Left kidney (tissue), 8 donors: ENCODE measurements at places on chromosomes 3 and 15. TPM values are rescaled to one million over a fixed set of nuclear protein-coding genes. Genes with fewer than 3 reads are reported as not detected.

- DNase-seq = no peak
These were observed 356.4 kb downstream of the MFSD1 start for GRCh38 chr3:159158213-159158612.

- no peak for DNase-seq
These were observed 4.8 kb downstream of the SACM1L start for GRCh38 chr3:45693941-45694521.

DNA sequence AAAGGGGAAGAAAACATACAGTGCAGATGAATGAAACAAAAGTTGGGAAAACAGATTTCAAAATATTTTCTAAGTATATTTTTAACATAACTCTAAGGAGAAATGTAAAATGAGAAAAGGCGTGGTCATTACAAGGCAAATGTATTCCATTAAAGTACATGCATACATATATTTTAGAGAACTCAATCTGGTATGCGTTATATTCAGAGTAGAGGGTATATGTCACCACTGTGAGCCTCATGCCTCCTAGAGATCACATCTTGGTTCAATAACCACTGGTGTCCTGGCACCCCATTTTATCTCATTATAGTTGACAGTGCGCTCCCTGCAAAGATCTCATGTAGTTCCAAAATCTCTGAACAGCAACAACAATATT, 77.5 kb downstream of the SMARCC1 start:
- no peak for DNase-seq

DNA sequence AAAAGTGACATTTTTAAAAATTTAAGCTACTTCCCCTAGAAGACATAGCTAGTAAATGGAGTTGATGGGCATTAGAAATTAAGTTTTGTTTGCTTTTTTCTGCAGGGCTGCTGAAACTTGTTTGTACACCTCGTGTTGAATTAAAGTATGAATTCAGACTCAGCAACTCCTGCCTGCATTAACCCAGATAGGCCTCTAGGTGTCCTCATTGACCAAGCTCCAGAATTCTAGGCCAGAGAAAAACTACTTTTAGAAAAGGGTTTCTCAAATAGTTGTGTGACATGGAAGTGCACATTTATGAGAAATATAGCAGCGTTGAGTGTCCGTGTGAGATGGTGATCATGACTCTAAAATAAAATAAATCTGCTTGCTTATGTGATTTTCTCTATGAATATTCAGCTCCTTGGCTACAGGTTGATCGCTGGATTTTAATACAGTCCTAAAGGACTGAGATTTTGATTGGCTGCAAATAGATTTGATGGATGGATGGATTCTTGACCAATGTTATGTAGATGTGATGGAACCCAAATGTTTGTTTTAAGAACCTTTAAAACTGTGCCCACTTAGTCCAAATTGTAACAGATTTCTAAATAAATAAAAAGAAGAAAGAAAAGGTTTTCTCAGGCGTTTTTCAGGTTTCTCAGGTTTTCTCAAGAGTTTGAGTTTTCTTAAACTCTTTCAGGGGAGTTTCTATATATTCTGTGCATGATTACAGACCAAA, 39.4 kb upstream of the LMOD3 start:
- peak; percentile 58 for DNase-seq

- no peak for DNase-seq
These were observed 9.5 kb downstream of the COPS2 start for GRCh38 chr15:49145651-49146609.

GRCh38 chr15:91308199-91308598, 208.1 kb downstream of the SV2B start:
- DNase-seq = no peak

DNA sequence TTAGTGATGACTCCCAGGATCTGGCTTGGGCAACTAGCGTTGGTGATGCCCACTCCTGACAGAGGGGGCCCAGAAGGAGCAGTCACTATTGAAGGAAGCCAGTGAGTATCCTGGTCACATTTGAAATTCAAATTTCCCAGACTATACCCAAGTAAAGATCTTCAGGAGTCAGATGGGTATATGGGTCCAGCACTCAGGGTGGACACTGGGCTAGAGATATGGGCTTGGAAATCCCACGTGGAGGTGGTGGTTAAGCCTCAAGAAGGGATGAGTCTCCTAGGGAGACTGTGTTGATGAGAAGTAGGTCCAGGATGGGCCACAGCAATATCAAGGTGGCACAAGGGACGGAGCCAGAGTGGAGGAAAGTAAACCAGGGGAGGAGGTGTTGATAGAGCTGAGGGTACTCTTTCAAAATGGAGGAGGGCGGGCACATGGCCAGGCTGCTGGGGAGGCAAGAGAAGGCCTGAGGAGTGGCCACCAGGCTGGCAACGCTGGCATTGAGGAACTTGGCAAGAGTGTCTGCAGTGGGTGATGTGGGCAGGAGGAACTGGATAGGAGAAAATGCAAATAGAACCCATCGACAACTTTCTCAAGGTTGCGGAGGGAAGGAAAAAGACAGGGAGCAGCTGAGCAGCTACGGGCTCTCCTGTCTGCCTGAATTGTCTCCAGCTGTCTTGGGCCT, 3.7 kb upstream of the SLCO2A1 start:
- DNase-seq = no peak

DNA sequence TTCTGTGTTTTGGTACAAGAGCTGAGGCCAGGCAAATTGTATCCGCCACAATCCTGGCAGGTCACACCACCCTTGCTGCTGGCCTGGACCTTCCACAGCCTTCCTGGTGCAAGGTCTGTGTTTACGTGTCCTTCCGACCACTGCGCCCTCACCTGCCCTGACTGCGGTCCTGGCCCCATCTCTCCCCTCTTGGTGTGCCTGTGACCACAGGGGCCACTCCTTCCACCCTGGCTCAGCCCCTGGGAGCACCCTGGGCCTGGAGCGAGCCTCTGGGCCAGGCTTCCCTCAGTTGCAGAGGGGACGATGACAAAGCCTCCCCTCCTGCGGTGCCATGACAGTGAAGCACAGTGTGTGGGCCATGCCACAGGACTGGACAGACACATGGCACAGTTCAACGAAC, 104.5 kb downstream of the PLXNA1 start:
- DNase-seq = no peak

- no peak for DNase-seq
These were observed 1.1 kb downstream of the LSAMP start for GRCh38 chr3:116444115-116444747.

DNA sequence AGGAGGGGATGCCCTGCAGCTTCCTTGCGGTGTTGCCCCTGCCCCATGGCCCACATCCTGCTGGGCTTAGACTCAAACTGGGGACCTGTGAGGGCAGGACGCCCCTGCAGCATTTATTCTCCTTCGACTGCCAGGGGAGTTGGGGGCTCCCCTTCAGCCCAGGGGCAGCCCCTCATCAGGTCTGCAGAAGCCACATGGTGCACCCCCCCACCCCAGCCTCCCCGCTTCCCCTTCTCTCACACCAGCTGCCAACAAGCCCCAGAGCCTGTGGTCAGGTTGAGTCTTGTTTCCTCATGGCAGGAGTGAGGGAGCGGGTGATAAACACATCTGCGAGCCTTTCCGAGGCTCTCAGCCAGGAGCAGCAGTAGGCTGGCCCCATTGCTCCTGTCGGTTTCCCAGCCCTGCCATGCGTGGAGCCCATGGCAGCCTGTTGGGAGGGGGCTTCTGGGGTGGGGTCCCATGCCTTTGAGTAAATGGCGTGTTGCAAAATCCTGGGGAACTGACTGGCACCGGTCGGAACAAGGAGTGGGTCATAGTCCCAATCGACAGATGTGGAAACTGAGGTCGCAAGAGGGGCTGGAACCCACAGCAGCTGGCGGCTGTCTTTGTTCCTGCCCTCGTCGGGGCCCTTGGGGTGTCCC, 27.8 kb downstream of the WNT7A start:
- DNase-seq = no peak

- no peak for DNase-seq
These were observed 39.8 kb downstream of the TUBGCP4 start for GRCh38 chr15:43410572-43411214.

GRCh38 chr15:29533647-29534046, 264.0 kb upstream of the NSMCE3 start:
- DNase-seq = no peak

DNA sequence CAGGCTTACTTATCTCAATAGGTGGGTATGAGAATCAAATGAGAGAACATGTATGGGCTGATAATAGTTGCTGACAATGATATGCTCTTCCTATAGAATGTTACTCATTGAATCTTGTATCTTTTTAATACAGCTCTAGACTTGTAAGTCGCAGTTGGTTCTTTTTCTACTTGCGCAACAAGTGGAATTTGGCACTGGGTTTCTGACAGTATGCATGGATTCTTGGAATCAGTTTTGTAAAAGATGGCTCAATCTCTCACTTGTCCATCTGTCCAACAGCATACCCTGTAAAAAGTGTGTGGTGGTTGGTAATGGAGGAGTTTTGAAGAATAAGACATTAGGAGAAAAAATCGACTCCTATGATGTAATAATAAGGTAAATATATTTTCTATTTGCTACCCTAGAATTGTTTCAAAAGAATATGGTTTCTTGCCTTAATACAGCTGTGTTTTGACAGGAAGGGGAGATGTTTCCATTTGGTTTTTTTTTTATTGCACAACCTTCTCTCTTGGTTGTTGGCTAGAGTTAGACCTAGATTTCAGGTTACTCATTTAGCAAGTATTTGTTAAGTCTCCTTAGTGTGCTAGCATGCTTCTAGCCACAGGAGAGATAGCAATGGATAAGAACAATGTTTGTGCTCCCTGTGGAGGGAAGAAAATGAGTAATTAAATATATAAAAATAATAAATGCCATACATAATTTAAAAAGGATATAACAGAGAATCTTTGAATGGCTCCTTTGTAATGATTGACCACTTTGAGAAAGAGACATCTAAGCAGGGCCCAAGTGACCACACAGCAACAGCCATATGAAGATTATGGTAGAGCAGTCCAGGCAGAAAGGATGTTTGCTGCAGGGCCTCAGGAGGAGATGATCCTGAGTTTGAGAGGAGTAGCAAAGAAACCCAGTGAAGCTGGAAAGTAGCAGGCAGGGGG, 21.8 kb downstream of the ST3GAL6 start:
- DNase-seq = no peak

DNA sequence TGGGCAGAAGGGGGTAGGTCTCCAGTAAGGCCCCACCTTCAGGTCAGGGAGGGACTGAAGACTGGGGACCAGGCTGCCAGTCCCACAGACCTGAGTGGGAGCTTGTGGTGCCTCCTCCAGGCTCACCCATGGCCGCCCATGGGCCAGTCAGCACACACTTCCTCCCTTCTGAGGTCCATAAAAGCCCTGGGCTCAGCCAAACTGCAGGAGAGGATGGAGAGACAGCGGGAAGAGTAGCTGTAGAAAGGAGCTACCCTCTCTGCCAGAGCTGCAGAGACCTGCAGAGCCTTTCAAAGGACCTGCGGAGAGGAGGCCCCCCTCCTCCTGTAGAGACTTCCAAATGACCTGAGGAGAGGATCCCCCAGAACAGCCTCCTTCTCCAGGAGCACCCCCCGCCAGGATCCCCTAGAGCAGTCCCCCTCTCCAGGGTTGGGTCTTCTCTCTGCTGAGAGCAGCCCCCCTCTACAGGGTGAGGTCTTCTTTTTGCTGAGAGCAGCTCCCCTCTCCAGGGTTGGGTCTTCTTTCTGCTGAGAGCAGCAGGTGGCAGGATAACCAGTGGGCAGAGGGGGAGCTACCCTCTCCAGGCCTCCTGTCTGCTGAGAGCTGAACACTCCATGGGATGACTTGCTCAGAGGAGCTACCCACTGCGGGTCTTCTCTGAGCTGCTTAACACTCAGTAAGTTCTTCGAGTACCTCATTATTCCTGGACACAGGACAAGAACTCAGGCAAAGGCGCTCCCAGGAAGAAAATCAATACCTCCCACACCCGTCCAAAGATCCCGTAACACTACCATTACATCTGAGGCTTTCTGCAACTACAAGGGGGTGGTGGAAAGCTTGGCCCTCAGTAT, 5.0 kb upstream of the SKIC8 start:
- no peak for DNase-seq

DNA sequence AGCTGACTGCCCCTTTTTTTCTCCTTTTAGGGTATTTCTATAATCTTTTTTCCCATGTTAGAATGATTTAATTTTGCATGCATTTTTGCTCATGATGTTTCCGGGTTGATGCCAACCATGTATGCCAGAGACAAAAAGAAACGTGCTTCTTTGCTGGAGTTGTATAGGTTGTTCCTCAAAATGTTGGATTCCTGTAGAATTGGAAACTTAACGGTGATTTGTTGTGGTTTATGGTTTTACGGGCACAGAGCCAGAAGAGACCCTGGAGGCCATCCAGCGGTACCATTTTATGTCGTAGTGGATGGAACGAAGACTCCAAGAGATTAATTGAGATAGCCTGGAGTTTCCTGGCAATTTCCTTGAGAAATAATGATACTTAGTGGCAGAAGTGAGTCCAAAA, 481.5 kb upstream of the RGMA start:
- DNase-seq = no peak

DNA sequence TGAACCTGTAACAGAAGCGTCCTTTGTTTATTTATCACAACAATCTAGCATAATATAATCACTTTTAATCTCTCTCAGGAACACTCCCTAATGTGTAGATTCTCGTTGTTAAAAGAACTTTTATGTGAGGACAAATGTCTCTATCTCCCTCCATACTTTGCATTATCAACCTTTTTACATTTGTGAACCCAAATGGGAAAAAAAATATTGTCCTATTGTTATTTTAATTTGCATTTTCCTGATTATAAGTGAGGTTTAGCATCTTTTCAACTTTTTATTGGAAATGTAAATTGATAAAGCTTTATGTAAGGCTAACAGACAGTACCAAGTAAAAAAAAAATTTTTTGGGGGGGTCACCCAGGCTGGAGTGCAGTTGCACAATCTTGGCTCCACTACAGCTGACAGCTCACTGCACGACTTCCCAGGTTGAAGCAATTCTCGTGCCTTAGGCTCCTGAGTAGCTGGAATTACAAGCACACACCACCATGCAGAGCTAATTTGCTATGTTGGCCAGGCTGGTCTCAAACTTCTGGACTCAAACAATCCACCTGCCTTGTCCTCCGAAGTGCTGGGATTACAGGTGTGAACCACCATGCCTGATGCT, 33.0 kb upstream of the DENND4A start:
- no peak for DNase-seq

Gene ANKRD63
- 0.17 TPM for polyA plus RNA-seq

Gene SI
- not detected for polyA plus RNA-seq

Gene SPSB4
- polyA plus RNA-seq = 14.8 TPM

Gene PRRT3
- 4.4 TPM for polyA plus RNA-seq
